Stimulated activated naive CD8-positive, alpha-beta T cell treated with anti-CD3 and anti-CD28 coated beads, Interleukin-15, amount 100 ng/mL, for 72 hours (primary cell): ENCODE measurements at places on chromosomes 16 and 17.

- DNase-seq = no peak
Measured at GRCh38 chr16:84918006-84918909, 93.1 kb downstream of the ZDHHC7 start.

GRCh38 chr16:24921229-24921628, 75.5 kb downstream of the SLC5A11 start:
- no peak for DNase-seq

DNA sequence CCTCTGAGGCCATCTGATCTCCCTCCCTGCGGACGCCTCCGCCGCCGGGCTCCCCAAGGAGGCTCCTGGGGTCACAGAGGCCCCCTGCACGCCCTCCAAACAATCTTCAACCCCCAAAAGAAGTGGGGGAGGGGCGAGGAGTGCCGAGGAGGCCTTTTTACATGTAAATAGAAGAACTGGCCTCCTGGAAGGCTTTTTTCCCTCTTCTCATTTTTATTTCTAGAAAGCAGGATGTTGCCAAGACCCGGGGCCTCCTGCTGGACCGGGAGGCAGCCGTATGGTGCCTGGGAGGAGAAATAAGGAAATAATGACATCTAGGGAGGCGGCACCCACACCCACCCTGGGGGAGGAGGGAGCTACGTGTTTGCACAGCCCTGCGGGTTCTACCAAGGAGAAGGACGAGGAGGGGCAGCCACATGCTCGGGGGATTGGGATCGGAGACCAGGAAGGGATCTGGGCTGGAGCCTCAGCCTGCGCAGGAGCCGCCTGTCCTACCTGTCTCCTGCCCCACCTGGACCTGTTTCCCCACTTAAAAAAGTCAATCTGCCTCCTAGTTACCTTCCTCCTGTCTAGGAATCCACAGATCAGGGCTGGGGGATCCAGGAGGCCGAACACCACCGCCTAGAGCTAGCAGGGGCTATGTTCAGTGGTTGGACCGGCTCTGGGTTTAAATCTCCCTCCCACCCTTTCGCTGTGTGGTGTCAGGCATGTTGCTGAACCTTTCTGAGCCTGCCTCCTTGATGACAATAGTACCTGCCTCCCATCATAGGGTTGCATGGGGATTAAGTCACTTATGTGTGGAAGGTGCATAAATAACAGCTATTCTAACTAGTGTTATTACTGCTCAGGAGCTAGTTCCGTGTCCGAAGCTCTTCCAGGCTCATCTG, 175.7 kb upstream of the GSE1 start:
- DNase-seq = no peak

DNA sequence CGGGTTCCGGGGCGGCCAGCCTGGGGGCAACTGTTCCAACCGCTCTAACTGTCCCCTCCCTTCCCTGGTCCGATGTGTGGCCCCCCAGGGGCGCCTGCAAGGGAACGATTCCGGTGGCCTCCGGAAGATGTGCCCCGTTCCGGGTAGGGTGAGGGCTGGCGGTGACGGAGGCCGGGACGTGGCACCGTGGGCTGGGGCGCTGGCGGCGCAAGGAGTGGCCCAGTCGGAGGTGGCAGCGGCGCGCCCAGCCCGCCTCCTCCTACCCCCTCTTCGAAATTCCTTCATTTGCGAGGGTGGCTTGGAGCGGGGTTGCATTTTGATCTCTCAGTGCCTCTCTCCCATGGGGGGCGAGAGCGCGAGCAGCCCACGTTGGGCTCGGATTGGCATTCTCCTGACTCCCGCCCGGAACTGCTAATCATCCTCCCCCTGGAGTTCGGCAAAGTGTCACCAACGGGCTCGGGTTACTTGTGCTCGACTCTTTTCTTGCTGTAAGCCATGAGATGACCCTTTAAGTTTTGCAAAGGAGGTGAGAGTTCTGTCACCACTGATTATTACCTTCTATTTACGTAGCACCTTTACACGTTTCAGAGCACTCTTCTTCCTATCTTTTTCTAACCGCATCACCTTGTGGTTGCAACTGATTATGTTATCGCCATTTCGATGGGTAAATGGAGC, 622 bp downstream of the NDEL1 start:
- peak; percentile 73 for DNase-seq

DNA sequence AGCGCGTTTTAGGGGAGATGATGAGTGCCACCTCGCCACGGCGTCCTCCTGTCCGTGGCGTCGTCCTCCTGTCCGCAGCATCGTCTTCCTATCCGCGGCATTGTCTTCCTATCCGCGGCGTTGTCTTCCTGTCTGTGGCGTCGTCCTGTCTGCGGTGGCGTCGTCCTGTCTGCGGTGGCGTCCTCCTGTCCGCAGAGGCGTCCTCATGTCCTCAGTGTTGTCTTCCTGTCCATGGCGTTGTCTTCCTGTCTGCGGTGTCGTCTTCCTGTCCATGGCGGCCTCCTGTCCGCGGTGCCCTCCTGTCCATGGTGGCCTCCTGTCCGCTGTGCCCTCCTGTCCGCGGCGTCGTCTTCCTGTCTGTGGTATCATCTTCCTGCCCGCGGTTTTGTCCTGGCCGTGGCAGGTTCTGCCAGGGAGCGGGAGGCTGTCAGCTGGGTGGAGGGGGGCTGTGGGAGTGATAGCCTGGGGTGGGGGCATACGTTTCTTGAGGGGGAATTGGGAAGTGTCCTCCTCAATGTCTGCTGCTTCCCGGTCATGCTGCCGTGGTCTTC, 30.9 kb downstream of the TBCD start:
- DNase-seq = no peak

DNA sequence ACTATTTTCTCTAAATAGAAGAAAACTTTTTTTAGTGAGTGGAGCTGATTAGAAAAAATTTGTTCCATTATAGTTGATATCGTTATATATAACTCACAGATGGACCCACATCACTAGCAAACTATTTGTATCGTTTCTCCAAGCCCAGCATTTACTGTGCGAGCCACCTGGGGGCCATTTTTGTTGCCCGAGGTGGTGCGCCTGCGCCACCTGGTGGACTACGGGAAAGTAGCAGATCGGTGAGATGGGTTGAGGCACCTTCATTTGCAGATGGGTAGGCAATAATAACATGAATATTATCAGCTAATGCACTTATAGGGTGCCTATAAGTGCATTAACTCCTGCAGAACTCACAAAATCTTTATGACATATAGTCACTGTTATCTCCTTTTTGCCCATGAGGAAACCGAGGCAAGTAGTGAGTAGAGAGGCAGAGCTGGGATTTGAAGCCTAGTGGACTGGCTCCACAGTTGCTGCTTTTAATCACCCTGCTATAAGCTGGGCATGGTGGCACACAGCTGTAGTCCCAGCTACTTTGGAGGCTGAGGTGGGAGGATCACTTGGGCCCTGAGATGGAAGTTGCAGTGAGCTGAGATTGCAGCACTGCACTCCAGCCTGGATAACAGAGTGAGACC, 23.2 kb upstream of the NTN1 start:
- DNase-seq = peak; percentile 80

- peak; percentile 53 for DNase-seq
Measured at GRCh38 chr16:70736465-70737376, 50.9 kb upstream of the MTSS2 start.

DNA sequence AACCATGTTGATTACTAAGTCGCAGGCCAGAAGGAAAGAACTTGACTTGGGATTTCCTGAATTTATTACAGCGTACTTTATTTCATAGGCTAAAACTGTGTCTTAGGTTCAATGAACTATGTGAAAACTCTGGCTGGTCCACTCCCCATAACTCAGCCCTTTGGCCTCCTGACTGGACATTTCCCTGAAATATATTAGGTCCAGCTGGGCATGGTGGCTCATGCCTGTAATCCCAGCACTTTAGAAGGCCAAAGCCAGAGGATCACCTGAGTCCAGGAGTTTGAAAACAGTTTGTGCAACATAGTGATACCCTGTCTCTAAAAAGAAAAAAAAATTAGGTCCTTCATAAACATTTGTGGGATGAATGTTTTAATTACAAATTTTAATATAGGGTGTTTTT, 97.0 kb downstream of the CYLD start:
- DNase-seq = no peak

GRCh38 chr16:58027161-58027915, 1.8 kb downstream of the MMP15 start:
- DNase-seq = no peak

GRCh38 chr16:50688083-50688482, 5.3 kb upstream of the NOD2 start:
- DNase-seq = no peak

- DNase-seq = no peak
Measured at GRCh38 chr16:84521497-84521770, 17.0 kb upstream of the MEAK7 start.

- DNase-seq = no peak
Measured at GRCh38 chr16:30157214-30157613, 26.2 kb upstream of the CORO1A start.

- DNase-seq = no peak
Measured at GRCh38 chr17:75088465-75089417, 987 bp downstream of the SLC16A5 start.

DNA sequence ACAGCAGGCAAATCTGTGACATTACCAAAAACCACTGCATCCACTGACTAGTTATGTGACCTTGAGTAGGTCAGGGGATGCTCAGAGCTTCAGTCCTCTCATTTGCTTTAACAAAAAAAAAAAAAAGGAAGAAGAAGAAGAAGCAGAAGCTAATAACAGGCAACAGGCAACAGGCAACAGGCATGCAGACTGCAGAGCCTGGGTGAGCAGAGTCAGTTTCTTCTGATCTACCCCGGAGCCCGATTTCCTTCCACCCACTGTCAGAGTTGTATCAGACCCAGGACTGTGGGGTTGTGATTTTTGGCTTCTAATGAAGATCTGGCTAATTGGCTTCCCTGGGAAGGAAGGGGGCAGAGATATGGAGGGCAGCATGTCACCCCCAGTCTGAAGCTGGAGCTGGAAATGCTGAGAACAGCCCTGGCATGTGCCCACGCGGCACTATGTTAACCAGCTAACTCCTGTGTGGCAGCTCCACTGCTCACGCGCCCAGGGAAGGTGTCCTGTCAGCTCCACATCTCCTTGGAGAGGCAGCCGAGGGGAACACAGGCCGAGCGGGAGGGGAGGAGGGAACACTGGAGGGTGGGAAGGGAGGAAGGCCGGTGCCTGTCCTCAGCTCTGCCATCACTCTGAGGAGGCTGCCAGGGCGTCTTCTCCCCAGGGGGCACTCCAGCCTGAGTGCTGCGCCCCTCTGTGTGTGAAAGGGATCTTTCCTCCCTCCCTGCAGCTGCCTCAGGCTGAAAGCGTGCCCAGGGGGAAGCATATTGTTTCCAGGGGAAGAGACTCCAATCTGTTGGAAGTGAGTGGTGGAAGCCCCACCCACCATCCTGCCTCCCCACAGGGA, 17.6 kb downstream of the SRCIN1 start:
- no peak for DNase-seq

GRCh38 chr16:4334724-4335495, 16.2 kb downstream of the PAM16 start:
- no peak for DNase-seq

GRCh38 chr17:34556384-34556783, 23.0 kb upstream of the TMEM132E start:
- no peak for DNase-seq

- DNase-seq = no peak
Measured at GRCh38 chr17:77535435-77535834, 394.7 kb downstream of the SEC14L1 start.

- no peak for DNase-seq
Measured at GRCh38 chr16:8717892-8718415, 43.5 kb downstream of the ABAT start.

- no peak for DNase-seq
Measured at GRCh38 chr16:13912891-13913290, 7.1 kb upstream of the ERCC4 start.

GRCh38 chr16:64541621-64542020, 580.2 kb downstream of the CDH11 start:
- no peak for DNase-seq
